ENCODE measurements at places on chromosomes 13 and 19.

- no peak for DNase-seq
Observed at GRCh38 chr19:40356681-40357595, 8.4 kb downstream of the PLD3 start.

GRCh38 chr13:30312904-30313303, 5.6 kb upstream of the KATNAL1 start:
- DNase-seq: no peak

DNA sequence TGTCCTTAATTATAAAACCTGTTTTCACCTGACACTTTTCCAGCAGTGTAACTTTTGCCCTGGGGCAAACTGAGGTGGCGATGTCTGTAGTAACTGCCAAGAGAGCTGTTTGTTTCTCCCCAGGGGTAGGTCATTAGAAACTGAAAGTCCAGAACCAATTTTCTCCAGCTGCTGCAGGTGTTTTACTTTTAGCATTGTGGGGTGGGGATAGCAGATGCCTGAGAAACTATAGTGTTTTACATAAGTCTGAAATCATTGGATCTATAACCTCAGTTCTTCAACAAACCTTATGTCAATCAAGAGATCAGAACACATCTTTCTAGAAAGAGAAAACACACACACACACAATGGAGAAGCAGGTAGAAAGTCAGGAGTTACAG, 92.7 kb downstream of the LHFPL6 start:
- DNase-seq: no peak

DNA sequence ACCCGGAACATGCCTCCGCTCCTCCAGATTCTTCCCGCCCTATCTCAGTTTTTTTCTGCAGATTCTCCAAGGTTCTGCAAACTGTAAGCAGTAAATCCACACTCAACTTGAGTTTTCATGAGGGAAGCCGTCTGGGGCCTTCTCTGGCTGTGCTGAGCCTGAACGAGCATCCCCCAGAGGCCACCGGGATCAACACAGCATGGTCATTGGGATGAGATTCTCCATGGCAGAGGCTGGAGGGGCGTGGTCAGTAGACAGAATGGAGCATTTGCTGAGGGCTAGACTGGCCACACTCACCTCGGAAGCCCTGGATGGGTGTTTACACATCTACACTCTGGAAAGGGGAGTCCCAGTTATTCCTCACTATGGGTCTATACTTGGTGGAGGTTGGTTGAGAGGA, 2.3 kb upstream of the LILRA4 start:
- DNase-seq: no peak
